ENCODE measurements at places on chromosomes 2 and 18.

GRCh38 chr18:24413148-24413547, 13.3 kb upstream of the IMPACT start:
- no peak for DNase-seq

DNA sequence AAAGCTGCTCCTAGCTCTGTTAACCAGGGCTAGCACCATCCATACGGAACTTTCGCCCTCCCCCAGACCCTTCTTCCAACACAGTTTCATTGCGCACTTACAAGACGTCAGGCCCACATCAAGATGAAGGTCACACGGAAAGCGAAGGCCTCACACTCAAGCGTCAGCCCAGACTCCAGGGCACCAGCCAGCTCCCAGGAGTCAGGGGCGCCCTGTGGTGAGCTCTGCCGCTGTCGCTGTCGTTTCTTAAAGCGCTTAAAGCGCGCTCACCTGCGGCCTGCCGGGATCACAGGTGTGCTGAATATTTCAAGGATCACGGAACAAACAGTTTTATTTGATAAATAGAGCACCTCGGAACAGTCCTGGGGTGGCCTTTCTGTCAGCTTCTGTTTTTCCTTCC, 163.1 kb downstream of the CDH20 start:
- no peak for DNase-seq

GRCh38 chr2:164794432-164795231, 47.0 kb downstream of the COBLL1 start:
- no peak for DNase-seq

DNA sequence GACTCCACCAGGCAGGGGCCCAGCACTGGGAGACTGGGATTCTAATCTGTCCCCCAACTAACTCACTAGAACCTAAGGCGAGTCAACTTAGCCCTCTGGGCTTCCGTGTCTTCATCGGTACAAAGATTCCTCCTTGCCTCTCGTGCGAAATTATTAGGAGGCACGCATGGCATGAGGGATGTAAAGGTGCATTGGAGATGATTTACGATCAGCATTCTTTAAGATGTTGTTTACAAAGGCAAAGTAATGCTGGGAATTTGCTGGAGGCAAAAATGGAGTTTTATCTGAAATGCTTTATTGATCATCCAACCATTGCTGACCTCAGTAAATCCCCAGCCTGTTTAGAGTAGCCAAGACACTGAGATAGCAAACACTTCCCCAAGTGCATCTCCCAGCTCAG, 171.8 kb upstream of the KLHL29 start:
- DNase-seq, result no peak

- no peak for DNase-seq
Measured at GRCh38 chr2:78676921-78677696, 348.4 kb upstream of the REG3G start.

DNA sequence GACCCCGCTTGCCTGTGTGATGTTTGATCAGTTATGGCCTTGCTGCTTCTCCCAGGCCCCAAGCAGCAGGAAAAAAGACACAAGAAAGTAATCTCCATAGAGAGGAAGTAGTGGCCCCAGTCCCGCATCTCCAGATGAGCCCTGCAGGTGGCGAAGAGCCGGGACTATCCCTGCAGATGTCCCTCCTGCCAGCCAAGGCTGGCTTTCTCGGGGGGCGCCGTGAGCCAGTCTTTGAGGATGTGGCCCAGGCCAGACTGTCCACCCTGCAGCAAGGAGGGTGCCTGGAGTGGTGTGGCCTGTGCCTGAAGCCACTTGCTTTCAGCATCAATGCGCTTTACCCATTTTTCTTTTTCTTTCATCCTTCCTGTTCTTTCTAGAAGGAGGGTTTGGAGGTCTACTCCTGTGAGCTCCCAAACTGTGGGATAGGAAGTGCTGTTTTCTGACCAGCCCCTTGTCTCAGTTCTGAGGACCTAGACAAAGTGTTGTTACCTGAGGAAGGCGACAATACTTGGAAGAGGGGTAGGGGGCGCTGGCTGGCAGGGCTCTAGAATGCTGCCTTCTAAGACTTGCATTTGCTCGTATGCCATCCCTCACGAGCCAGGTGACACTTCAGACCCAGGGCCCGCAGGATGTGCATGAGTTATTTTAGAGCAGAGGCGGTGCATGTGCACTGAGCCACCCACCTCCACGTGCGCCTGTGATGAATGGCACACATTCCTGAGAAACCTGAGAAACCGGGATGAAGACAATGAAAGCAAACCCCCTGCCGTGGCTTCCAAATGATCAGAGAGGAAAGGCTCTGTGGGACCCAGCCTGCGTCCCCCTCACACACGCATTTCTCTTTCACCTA, 255.8 kb downstream of the FBXO15 start:
- DNase-seq, result no peak

DNA sequence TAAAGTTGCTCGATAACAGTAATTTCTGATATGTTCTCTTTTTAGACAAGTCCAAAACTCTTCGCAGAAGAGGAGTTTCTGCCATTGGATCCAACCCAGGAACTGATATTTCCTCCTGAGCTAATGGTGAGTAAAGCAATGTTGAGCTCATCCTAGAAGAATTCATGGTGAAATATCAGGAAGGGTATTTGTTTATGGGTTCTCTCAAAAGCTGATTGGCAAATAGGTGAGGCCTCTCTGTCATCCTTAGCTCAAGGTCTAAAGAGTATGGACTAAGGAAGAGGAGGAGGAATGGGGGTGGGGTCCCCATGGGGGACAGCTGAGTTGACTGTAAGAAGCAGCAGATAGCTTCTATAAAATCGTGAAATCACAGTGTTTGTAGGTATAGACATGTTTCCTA, 18.2 kb downstream of the AOX1 start:
- no peak for DNase-seq

- no peak for DNase-seq
Measured at GRCh38 chr2:119758881-119759450, 756 bp upstream of the PTPN4 start.

- no peak for DNase-seq
Measured at GRCh38 chr2:79910643-79911042, 393.9 kb downstream of the LRRTM1 start.

GRCh38 chr2:48247206-48247605, 282.7 kb upstream of the STON1 start:
- DNase-seq, result no peak

- DNase-seq, result peak; percentile 83
Measured at GRCh38 chr2:219277703-219278654, 1.2 kb upstream of the DNAJB2 start.

- DNase-seq, result no peak
Measured at GRCh38 chr2:29372185-29372584, 257.0 kb downstream of the CLIP4 start.

All from lower lobe of right lung (tissue), 2 donors.